Psoas muscle (tissue), 8 donors: ENCODE measurements at places on chromosomes 4 and X. TPM values are rescaled to one million over a fixed set of nuclear protein-coding genes. Genes with fewer than 3 reads are reported as not detected.

Gene LRCH2
- 0.31 TPM for polyA plus RNA-seq

Gene PABPC1L2A
- not detected for polyA plus RNA-seq

Gene USO1
- polyA plus RNA-seq: 136 TPM

Gene POU4F2
- not detected for polyA plus RNA-seq

Gene PRICKLE3
- 23.6 TPM for polyA plus RNA-seq

Gene PHF8
- polyA plus RNA-seq: 8.8 TPM

Gene C4orf51
- not detected for polyA plus RNA-seq

Gene ZXDB
- 2.0 TPM for polyA plus RNA-seq

Gene TCP11X2
- not detected for polyA plus RNA-seq

Gene TMEM131L
- 6.7 TPM for polyA plus RNA-seq

Gene CPZ
- 0.30 TPM for polyA plus RNA-seq

Gene CT45A5
- not detected for polyA plus RNA-seq

DNA sequence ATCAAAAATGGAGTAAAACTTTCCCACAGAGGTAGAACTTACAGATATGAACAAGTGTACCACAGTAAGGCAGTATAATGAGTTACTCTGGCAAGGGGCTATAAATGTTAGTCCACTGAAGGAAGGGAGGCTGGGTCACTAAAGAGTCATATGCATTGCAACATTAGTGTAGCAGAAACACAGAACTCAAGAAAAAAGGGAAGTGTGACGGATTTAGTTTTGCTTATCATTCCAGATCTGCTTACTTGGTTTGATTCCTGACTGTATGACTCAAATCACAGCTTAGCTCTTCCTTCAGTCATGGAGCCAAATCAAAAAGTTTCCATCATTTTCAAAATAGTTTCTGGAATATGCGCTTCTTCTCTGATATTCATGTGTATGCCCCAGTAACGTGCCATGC, 148.7 kb downstream of the FSTL5 start:
- DNase-seq: no peak

DNA sequence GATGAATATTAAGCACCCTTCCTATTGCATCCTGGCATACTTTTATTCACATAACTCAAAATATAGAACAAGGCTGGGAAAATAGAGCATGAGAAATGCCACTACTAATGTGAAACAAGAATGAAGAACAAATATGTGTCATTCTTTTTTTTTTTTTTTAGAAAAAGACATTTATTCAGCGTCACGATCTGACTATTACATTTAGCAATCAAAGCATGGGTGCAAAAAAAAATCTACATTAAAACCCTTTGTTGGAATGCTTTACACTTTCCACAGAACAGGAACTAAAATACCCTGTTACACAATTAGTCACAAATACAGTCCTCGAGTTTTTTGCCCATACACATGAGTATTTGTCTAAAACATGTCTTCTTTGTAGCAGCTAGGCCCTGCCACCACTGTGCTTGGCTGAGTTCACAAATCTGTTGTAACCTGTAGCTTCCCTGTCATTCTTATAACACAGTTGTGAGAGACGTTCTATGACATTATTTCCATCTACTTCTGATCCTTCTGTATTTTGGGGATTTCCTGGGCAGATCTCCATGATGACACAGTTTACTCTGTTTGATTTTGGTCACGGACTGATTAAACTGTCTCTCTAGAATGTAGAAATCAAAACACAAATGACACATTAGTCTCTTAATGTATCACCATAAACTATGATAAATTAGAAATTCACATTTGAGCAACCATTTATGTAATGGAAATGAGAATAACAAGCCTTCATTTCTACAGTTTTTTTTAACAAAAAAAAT, 9.4 kb upstream of the TET2 start:
- no peak for DNase-seq

DNA sequence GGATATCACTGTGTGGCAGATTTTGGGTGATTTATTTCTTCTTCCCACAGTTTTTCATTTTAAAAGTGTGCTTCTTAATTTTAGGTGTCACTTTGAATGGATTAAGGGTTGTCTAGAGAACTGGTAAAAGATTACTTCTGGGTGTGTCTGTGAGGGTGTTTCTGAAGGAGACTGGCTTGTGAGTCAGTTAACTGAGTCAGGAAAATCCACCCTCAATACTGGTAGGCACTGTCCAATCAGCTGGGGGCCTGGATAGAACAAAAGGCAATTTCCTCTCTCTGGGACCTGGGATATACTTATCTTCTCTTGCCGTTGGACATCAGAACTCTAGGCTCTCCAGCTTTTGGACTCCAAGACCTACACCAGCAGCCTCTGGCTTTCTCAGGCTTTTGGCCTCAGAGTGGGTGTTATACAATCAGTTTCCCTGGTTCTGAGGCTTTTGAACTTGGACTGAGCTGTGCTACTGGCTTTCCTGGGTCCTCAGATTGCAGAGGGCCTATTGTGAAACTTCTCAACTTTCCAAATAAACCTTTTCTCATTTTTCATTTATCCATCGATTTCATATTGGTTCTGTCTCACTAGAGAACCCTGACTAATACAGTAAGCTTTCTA, 413.1 kb downstream of the GBA3 start:
- DNase-seq: no peak

DNA sequence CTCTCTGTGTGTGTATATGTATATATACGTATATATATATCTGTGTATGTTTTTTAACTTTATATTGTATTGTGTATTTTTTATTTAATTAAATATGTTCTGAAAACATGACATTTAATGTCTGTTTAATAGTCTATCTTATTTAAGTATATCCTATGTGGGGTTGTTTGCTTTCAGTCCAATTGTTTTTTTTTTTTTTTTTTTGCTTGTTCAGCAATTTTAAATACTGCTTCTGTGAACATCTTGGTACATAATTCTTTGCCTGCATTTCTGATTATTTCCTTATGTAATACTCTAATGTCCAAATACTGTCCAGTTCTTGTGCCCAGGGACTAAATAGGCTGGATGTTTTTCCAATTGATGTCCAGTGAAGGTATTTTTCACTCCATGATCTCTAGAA, 45.1 kb upstream of the MAD2L1 start:
- DNase-seq: no peak

DNA sequence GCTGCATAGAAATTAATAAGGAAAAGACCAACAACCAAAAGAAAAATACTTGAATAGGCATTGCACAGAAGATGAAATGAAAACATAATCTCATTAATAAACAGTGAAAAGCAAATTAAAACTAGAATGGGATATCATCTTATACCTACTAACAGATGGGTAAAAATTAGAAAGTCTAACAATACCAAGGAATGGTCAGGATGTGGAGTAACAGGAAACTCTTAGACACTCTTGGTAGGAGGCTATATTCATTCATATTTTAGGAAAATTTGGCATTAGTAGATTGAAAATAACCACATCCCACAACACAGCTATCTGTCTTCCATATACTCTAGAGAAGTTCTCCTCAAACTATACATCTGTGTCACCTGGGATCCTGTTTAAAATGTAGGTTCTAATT, 36.3 kb downstream of the SEC24B start:
- DNase-seq: no peak

DNA sequence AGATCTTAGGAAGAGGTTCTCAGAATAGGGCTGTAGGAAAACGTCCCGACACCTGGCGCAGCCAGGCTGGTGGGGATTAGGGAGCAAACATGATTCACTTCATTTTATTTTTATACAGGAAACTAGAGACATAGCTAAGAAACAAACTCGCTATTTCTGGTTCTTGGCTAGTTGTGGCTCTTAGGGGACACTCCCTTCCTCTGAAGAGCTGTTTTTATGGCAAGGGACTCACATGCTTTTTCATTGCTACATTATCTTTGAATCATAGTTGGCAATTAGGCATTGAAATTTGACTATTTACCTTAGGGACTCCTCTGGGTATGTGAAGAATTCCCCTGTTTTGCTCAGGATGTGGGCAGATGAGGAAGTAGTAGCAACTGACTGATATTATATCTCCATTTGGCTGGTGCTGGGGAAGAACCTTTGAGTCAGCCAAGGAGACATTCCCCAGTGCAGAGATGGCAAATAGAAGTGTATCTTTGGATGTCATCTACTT, 174.5 kb downstream of the SMIM20 start:
- no peak for DNase-seq

DNA sequence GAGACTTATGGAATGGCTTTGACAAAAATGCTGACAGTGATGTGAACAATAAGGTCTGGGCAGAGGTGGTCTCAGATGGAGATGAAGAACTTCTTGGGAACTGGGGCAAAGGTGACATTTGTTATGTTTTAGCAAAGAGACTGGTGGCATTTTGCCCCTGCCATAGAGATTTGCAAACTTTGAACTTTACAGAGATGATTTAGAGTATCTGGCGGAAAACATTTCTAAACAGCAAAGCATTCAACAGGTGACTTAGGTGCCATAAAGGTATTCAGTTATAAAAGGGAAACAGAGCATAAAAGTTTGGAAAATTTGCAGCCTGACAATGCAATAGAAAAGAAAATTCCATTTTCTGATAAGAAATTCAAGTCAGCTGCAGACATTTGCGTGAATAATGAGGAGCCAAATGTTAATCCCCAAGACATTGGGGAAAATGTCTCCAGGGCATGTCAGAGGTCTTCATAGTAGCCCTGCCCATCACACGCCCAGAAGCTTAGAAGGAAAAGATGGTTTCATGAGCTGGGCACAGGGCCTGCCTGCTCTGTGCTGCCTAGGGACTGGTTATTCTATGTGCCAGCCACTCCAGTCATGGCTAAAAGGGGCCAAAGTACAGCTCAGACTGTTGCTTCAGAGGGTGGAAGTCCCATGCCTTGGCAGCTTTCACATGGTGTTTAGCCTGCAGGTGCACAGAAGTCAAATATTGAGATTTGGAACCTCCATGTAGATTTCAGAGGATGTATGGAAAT, 782.2 kb downstream of the TRAM1L1 start:
- no peak for DNase-seq

GRCh38 chr4:65391814-65392213, 278.5 kb downstream of the EPHA5 start:
- DNase-seq: no peak

- no peak for DNase-seq
Observed at GRCh38 chr4:93982255-93982654, 153.7 kb downstream of the ATOH1 start.

GRCh38 chr4:168839758-168840391, 170.2 kb downstream of the CBR4 start:
- DNase-seq: no peak

DNA sequence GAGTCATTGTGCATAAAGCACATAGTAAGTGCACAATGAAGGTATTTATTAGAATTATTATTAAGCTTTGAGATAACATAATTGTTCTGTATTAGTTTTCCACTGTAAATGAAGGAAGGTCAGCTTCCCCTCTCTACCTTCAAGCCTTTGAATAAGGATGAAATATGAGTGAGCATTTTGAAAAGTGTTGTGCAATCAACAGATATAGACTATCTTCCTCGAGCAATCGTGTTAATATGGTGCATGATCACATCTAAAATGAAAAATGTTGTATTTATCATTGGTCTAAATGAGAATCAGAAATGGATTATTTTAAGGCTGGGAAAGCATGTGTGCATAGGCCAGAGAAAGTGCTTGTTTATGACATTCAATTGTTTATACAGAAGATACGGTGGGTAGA, 1474.6 kb upstream of the TENM3 start:
- no peak for DNase-seq

DNA sequence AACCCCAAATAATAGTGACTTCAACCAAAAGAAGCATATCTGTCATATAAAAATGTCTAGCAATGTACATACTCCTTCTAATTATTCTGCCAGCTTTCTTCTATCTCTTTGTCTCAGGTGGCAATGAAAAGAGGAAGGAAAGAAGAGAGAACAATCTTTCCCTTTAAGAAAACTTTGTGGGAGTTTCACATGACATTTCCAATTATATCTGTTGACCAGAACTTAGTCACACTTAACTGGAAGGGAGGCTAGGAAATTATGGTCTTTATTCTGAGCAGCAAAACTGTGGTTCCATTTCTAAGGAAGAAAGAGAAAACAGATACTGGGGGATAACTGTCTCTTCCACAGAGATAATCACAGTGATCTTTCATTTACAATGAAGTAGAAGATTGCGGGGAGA, 12.9 kb upstream of the MAOA start:
- no peak for DNase-seq
